HuH-7.5 (cell line): ENCODE measurements at places on chromosomes 3 and 15.

DNA sequence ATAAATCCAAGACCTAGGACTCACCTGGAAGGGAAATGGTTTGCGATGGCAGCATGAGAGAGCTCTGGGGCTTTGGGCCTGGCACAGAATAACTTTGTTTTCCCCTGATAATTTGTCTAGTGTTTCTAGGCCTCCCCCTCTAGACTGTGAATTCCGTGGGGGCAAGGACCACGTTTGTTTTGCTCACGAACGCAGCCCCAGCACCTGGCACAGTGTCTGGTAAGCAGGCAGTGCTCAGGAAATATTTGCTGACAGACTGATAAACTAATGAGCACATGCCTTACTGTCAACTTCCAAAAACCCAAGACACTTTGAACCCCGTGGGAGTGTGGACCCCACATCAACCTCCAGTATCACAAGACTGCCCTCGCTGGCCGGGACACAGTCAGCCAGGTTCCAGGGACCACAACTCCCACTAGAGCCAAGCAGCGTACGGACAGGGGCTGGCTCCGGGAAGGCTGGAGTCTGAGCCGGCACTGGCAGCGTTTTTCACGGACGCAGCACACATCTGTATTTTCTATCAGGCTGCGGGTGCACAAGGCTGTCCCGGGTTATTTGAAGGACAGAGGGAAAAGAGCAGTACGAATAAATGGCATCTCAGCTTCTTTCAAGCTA is 146.5 kb downstream of the XXYLT1 start:
- DNase-seq = no peak

DNA sequence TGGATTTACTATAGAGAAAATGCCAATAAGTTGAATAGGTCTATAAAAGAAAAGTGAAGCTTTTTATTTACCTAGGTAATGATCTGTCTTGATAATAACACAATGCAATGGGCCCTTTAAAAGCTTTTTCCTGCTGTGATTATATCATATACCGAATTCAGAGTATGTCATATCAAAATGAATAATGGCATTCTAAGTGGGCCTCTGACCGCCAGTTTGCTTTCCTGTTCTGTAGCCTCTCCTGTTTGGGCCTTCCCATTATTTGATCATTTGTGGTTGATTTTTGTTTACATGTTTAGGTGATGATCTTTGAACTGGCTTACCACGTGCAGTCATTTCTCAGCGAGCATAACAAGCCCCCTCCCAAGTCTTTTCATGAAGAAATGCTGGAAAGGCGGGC is 14.9 kb downstream of the EIF2AK4 start:
- DNase-seq = no peak

GRCh38 chr3:168081856-168082255 is 13.9 kb downstream of the GOLIM4 start:
- no peak for DNase-seq

DNA sequence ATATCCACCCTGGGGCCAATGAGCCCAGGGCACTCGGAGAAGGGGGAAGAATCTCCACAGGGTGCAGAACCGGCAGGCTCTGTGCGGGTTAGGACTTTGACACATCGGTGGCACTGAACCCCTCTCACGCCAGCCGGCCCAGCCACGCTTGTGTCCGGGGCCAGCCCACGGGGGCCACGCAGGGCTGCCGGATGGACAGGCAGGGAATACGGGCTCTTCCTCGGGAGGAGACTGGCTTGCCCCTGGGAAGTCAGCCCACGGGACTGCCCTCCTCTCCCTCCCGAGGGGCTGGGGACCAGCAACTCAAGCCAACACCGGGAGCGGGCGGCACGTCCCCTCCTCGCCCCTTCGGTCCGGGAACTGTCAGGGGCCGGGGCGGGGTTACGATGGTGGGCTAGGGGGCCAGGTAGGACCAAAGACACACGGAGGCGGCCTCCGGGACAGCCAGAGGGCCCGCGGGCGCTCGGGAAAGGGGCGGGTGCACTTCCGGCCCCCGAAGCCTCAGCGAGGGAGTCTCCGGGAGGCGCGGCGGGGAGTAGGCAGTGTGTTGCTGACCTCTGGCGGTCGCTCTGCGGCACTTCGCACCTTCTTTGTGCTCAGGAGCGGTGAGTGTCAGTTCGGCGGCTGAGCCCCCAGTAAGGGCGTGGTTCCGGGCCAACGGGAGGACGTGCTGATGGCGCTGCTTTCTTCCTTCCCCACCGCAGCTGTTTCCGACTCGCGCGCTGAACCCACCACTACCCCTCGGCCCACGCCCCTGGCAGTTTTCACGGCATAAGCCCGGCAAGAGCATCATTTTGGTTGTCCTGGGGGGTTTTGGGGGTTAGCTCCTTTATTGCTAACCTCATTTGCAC is 5.1 kb upstream of the CYP8B1 start:
- peak; percentile 88 for DNase-seq

DNA sequence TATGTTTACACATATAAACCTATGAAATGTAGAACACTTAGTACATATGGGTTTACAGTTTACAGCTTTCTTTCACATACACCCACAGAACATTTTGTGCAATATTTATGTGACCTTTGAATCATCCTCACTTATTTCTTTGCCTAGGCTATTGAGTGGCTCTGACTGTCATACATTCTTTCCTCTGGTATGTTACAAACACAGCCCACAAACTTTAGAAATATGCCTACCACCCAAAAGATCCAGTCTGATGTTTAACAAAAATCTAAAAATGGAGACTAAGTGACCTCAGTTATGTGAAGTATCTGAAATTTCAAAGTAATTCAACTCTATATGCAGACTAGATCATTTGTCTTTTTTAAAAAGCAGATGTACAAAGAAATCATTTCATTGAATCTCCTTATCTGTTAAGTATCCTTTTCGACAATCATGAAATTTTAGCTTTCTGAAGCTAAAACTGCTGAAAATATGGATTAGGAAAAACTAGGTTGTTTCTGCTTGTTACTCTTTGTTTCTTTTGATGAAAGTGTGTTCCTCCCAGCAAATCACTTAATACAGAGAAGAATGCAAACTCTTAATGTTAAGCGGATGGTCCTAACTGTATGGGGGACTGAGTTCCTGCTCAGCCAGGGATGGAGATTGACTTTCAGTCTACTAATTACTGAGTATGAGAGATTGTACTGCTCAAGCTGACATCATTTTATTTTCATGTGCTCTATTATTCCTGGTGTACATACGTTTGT is 27.7 kb downstream of the CCDC54 start:
- DNase-seq = no peak

DNA sequence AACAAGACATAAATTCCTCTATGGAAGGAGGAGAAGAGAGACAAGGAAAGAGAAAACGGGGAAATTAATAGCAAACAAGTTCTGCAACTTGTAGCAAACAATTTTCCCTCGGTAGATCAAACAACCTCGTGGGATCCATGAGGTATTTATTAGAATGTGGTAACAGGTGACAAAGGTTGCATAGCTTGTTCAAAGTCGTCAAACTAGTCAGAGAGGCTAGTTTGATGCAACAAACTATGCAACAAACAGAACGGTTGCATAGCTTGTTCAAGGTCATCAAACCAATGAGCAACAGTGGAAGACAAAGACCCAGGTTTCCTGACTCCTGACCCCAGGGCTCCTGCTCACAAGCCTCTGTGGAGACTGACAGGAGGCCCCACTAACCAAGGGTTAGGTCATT is 20.7 kb downstream of the MB21D2 start:
- no peak for DNase-seq

DNA sequence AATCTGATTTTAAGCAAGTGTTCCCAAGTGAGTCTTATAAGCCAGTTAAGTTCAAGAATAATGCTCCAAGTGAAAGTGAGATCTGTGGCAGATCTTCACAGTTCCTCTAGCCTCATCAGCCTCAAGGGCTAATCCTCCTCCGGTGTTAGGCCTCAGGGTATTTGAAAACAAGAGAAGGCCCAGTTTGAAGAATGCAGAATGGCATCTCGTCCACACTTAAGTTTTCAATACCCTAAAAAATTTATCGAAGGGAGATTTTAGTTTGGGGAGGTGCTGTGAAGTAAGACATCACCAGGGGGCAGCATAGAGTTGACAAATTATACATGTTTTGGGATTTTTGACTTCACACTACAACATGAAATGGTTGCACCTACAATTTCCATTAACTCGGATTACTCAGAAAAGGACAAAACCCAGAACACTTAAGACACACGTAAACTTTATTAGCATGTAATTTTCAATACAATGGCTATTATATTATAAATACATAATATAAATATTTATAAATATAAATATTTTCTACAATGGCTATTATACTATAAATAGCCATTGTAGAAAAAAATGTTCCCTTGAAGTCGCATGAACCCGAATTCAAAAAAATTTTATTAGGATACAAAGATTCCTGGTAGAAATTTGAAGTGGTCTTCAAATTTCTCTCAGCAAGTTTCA is 2.3 kb upstream of the TMEM266 start:
- DNase-seq = peak; percentile 54

GRCh38 chr3:38247366-38248035 is 18.1 kb upstream of the SLC22A13 start:
- DNase-seq = no peak

DNA sequence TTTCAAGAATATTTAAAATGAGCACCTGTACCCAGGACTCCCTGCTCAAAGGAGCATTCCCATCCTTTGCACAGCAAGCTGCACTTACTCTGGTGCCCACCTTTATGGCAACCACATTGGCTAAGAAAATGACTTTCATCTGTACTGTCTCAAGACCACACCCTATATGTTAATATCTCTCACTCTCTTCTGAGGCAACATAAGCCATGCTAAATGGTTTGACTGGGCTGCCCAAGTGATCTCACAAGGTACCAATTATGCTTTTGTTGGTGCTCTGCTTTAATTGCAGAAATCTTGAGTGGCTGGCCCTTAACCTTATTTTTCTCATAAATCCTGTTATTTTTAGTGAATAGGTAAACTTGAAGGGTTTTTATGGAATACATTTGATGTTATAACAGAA is 17.7 kb downstream of the RYK start:
- DNase-seq = no peak

DNA sequence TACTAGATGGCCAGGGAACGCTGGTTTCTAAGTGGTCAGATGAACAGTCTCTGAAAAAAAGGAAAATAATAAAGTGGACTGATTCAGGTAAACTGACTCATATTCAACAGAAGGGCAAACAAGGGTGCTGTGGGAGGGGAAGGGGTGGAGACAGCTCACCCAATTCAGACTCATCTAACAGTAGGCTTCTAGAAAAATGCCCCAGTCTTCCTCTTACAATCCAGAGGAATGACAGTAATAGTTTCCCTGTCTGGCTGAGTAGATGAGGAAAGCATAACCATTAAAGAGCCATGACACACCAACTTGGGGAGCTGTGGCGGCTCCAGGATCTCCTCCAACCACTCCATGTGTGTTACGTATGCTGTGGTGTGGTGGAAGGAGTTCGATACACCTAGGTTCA is 231.4 kb upstream of the UMPS start:
- DNase-seq = no peak

GRCh38 chr3:162007722-162008121 is 511.1 kb downstream of the OTOL1 start:
- DNase-seq = no peak

- no peak for DNase-seq
These were observed 330.2 kb downstream of the TIGIT start for GRCh38 chr3:114624047-114624445.

- no peak for DNase-seq
These were observed 24.2 kb downstream of the ABHD2 start for GRCh38 chr15:89112341-89112971.

DNA sequence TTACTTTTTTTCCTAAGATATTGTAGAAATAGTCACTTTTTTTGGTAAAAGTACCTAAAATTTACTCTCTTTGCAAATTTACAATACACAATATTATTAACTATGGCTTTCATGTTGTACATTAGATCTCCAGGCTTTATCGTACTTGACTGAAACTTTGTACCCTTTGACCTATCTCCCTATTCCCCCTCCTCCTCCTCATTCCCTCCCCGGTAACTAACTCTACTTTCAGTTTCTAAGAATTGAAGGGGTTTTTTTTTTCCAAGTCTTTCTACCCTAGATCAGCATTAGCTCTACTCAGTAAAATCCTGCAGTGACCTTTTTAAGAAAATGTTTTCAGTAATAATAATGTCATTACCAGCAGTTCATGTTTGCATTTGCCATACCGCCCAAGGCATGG is 10.1 kb downstream of the HACL1 start:
- no peak for DNase-seq

GRCh38 chr15:77739591-77740378 is 107.1 kb upstream of the LINGO1 start:
- no peak for DNase-seq

- DNase-seq = no peak
These were observed 8.1 kb downstream of the DCLK3 start for GRCh38 chr3:36756269-36756668.

GRCh38 chr3:56389183-56389830 is 79.0 kb downstream of the ERC2 start:
- DNase-seq = no peak

- DNase-seq = no peak
These were observed 55.1 kb downstream of the MB21D2 start for GRCh38 chr3:192862408-192863090.

- no peak for DNase-seq
These were observed 34.1 kb downstream of the WHAMM start for GRCh38 chr15:82843566-82843965.

- no peak for DNase-seq
These were observed 915 bp downstream of the BCL2L10 start for GRCh38 chr15:52111517-52112202.

- DNase-seq = no peak
These were observed 174.4 kb upstream of the FAM3D start for GRCh38 chr3:58840949-58841348.

DNA sequence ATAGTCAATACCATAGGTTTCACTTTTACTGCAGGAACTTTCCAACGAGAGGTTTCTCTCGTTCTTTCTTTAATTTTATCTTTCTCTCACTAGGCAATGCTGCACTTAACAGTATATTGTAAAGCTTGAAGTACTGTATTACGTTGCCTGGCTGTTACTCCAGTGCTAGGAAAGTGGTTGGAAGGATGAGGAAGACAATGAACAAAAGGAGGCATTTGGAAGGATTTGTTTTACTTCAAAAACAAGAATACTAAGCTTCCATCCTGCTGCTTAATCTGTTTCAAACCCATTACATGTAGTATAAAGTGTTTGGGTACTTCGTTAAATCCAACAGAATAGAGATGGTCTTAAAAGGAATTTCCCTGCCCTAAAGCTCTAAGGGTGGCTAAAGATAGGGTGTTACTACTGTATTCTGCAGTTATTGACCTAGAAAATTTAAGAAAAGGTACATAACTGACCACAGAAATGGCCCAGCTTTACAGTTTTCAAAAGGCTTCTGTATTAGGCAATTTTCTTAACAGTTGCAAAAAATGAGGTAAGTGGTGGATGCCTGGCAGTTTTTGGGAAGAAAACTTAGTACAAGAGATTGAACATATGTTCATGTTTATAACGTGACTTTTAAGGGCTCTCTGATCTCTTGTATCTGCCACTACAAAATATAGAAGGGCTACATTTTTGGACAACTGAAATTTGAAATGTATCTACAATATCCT is 785 bp upstream of the IFT57 start:
- no peak for DNase-seq

- no peak for DNase-seq
These were observed 331.5 kb upstream of the RARB start for GRCh38 chr3:25096536-25096935.

DNA sequence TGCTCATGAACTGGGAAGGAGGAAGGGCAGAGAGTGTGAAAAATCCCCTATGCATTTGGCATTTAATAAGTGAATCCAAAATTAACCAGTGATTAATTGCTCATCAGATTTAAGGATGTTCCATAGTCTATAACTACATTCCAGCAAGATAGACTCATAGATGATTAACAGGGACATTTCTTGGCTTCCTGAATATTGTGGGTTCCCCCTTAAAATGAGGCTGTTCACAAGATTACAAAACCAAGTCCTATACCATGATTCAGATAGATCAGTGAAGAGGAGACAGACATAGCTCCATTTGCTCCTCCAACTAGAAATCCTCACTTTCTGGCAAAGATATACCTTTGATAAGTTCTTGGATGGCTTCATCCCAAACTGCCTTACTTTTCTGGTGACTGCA is 15.4 kb downstream of the RASGRP1 start:
- DNase-seq = no peak
